M059J (cell line): ENCODE measurements at places on chromosomes 5 and 9. TPM values are rescaled to one million over a fixed set of nuclear protein-coding genes. Genes with fewer than 3 reads are reported as not detected.

JAK2 gene
- total RNA-seq: 3.2 and 6.5 TPM in 2 replicates

IL4 gene
- not detected in 2 replicates for total RNA-seq

ST8SIA4 gene
- total RNA-seq: 0.10 and 0.17 TPM in 2 replicates

JAKMIP2 gene
- total RNA-seq: 1.1 and 2.3 TPM in 2 replicates

POLR3G gene
- 7.6 and 11.5 TPM in 2 replicates for total RNA-seq

GADD45G gene
- 0.32 and 0.49 TPM in 2 replicates for total RNA-seq

ORM2 gene
- not detected in 2 replicates for total RNA-seq

DNA sequence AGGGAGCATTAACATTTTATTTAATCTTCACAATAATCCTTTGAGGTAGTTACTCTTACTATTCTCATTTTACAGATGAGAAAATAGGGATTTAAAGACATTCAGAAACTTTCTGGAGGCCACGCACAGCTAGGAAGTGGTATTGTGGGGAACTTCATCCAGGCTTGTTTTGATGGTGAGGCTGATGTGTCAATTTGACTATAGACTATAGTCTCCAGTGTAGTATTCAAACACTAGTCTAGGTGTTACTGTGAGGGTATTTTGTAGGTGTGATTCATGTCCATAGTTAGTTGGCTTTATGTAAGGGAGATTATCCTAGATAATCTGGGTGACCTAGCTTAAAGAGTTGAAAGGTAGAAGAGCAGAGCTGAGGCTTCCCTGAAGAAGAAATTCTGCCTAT is 54.1 kb upstream of the ELL2 start:
- no peak for DNase-seq

DNA sequence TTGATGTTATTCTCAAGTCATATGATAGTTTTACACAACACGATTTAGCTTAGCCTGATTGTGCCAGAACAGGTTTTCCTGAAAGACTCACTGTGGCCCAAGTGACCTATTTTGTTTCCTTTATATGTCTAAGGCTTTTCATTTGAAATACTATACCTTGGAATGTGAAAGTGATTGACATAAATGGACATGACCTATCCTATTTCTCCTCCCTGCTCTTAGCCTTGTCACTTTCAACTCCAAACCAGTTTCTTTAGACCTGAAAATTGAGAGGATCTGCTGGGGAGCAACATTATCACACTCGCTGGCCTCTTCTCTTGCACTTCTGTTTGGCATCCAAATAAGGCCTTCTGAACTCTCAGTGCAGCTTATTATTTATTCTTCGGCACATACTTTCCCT is 496.8 kb downstream of the MAT2B start:
- DNase-seq: peak; percentile 23

- no peak for DNase-seq
These were observed 56.9 kb upstream of the ALDH1A1 start for GRCh38 chr9:73009649-73010288.

DNA sequence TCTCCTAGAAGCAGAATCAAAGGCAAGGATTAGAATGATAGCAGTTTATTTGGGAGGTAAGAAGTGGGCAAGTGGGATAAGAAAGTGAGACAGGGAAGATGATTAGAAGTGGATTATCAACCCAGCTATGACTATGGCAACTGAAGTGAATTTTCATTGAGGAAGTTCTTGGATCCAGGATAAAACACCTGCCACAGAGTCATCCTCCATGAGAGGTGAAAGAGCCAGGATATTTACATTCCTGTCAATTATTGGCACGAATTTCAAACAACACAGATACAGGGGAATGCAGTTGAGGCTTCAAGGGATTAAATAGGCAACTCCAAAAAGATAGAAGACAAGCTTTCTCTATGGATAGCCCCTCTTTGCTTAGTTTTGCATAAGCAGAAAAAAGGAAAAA is 31.8 kb upstream of the ZNF366 start:
- DNase-seq: no peak

DNA sequence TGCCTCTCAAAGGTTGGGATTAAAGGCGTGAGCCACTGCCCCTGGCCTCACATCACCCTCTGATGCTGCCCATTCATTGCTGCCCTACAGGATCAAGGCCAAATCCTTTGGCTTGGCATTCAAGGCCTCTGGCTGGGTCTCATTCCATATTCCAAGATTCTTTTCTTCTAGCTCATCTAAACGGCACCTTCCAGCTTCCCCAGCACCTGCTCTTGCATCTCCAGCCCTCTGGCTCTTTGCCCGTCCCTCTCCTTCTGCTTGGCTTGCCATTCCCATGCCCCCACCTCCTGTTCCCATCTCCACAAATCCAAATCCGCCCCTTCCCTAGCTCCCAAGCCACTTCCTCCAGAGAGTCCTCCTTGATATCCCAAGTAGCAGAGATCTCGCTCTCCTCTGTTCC is 33.1 kb downstream of the CORO2A start:
- no peak for DNase-seq

DNA sequence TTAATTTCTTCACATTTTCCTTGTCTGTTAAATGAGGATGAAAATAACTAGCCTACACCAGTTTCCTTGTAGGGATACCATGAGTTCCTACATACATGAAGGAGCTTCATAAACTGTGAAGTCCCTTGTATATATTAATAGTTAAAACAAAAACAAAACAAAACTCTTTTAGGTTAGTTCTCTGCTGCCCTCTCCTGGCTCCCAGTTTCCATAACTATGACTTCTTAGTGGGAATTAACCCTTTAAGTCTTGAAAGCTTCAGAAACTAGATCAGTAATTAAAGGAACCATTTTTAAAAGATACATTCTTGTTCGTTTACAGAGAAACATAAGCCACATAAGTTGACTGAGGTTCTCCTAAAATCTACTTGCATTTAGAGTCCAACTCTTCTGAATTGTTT is 500.0 kb upstream of the C9orf72 start:
- peak; percentile 46 for DNase-seq

GRCh38 chr5:126631920-126632319 is 31.2 kb downstream of the PHAX start:
- peak; percentile 72 for DNase-seq

- no peak for DNase-seq
These were observed 102.5 kb upstream of the SREK1 start for GRCh38 chr5:66041627-66042026.

- DNase-seq: no peak
These were observed 429.3 kb downstream of the TMEM232 start for GRCh38 chr5:110297152-110297670.

DNA sequence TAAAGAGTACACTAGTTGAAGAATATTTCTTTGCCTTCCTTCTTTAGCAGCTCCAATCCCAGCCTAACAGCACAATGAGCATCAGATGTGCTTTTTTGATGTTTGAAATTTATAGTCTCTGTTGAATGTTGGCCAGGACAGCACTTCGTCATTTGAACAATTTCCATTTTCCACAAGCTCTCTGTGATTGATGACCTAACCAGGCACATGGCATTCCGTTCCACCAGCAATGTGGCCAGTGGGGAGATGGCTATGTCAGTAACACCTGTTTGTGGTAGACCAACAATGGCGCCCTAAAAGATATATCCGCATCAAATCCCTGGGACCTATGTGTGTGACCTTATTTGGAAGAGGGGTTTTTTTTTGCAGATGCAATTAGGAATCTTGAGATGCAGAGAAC is 66.8 kb downstream of the PALM2AKAP2 start:
- no peak for DNase-seq
